ENCODE measurements at places on chromosomes 11 and 22.

DNA sequence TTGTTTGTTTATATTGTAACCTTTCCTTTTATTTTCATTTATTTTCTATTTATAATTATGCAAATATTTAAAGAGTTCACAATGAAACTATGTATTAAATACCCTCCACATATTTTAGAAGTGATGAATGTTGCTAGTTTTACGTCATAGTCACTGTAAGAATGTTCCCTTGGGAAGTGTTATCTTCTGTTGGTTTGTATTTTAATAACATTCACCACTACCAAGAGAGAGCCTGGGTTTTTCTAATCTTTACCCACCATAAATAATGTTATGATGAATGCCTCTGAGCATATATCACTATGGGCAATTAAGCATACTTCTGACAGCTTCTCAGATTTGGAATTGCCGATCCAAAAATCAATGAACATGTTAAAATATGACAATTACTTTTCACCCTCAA is 80.7 kb downstream of the GGT1 start:
- DNase-seq = no peak

DNA sequence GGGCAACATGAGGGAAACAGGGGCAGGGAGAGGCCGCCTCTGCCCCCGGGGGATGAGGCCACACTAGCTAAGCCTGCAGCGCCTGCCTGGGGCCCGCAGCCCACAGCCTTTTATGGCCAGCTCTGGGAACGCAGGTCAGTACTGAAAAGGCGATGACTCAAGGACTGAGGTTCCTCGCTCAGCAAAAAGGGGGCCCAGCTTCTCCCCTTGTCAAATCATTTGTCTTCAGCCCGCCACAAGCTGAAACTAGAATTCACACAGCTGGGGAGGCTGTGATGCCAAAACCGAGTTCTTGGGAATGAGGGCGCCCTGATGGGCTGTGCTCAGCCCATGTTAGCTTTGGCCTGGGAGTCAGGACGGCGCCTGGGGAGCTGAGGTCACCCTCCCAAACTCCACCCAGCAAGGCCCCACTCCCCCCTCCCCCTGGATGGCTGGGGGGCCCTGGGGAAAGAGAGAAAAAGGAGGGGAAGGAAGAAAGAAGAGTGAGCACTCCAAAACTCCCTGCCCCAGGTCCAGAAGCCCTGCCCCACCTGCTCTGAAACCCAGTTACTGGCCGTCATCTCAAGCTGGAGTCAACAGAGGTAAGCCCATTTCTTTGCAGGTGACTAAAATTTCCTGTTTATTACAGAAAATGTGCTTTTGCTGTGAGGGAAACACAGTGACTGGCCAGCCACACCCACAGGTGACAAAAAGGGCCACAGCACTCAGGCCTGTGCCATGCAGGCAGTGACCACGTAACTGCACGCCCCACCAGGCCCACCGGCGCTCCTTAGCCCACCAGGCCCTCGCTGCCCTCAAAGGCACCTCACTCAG is 13.7 kb downstream of the EHD1 start:
- DNase-seq = no peak

- DNase-seq = no peak
Observed at GRCh38 chr11:112352907-112353306, 92.2 kb upstream of the PLET1 start.

- DNase-seq = peak; percentile 91
Observed at GRCh38 chr11:74492974-74493790, at the start of gene LIPT2. Gene LIPT2 (minus strand): TSS chr11:74493724. CDS start chr11:74493703, 21 bp downstream.

DNA sequence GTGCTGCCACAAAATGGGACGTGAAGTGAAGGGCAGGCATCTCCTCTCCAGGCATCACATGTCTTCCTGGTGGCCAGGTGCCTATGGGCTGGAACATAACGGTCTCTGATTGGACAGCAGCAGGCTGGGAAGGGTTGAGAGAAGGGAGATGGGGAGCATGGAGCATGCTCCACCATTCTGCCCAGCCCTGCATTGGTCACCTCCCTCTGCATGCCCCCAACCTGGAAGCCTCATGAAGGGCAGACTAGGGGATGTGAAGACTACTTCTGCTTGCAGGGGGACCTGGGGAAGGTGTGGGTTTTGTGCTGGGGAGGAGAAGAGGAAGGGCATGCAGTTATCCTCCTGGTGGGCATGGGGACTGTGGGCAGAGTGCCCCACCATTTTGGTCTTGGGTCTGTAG is 782.2 kb downstream of the TBC1D22A start:
- DNase-seq = no peak

Measured in hypothalamus (tissue), 51 donors.